ENCODE measurements at places on chromosomes 7 and 10. TPM values are rescaled to one million over a fixed set of nuclear protein-coding genes. Genes with fewer than 3 reads are reported as not detected.

The COBL gene
- total RNA-seq: not detected

The CCNY gene
- 67.1 TPM for total RNA-seq

The AP4M1 gene
- total RNA-seq: 12.2 TPM

The COL17A1 gene
- not detected for total RNA-seq

The FOXP2 gene
- 0.14 TPM for total RNA-seq

The MBL2 gene
- not detected for total RNA-seq

The GIMAP5 gene
- total RNA-seq: 46.7 TPM

The NEUROG3 gene
- not detected for total RNA-seq

The GPR15LG gene
- not detected for total RNA-seq

The CHST15 gene
- total RNA-seq: not detected

The SP8 gene
- not detected for total RNA-seq

The LRRD1 gene
- 0.09 TPM for total RNA-seq

The PLAC9 gene
- not detected for total RNA-seq

The CRHR2 gene
- not detected for total RNA-seq

DNA sequence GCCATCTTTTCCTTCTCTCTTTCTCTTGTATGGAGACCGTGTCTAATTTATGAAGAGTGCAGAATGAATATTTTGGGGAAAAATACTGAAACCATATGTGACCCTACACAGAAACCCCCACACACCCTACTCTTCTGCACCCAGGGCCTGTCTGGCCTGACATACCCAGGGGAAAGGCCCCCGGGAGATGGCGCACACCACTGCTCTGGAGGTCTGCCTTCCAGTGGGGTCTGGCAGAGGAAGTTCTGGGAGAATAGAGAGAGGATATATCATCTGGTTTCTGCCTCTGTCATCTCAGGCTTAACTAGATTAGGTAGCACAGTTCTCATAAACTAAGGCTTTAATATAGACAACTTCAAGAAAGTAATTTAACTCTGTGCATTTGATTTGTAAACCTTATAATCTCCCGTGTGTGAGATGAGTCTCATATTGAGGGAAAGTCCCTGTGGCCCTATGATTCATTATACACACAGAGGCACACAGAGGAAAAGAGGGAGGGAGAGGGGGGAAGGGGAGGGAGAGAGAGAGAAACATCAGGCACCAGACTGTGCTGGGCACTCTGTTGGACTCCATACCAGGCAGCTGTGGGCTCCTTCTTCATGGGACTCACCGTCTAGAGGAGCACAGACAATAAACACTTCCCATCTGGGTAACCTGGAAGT lies 123.3 kb downstream of the AOAH start:
- H3K4me3 ChIP-seq: no peak overlapping the region
- H3K4me1 ChIP-seq: peaks cover 69% of the 10 kb centered on the region
- DNase-seq: no peak
- no peaks in the 10 kb centered on the region for H3K27me3 ChIP-seq
- H3K27ac ChIP-seq: peak overlapping the region; percentile 70

- no peaks in the 10 kb centered on the region for H3K27me3 ChIP-seq
- no peaks in the 10 kb centered on the region for H3K36me3 ChIP-seq
- no peaks in the 10 kb centered on the region for H3K4me1 ChIP-seq
- DNase-seq: no peak
- H3K4me3 ChIP-seq: no peak overlapping the region
Measured at GRCh38 chr10:71448146-71448545, 51.4 kb downstream of the CDH23 start.

DNA sequence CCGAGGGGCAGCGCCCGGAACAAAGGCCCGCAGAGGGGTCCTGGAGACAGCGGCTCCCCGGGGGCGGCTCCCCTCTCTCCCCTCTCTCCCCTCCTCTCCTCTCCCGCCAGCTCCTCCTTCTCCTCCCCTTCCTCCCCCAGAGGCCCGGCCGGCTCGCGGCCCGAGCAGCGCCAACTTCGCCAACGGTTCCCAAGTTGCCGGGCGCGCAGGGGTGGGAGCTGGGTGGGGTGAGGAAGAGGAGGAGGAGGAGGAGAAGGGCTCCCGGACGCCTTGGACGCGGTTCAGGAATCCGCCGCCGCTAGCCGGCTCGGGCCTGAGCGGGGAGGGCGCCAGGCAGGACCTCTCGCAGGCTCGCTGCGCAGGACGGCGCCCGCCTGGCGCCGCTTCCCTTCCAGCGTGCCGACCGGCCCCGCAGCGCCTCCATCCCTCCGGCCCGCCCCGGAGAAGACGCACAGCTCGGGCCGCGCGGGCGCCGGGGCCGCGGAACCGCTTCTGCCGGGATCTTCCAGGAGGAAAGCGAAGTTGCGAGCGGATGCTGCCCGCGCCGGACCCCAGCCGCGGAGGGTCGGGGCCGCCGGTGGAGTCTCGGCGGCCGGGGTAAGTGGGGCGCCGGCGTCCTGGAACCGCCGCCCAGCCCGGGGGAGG lies at the start of gene CHST3:
Gene CHST3 (plus strand): TSS at position 298 of the 645 bp plus-strand sequence. CDS start 41,448 bp downstream, outside the sequence.
- peaks cover 53% of the 10 kb centered on the region for H3K27me3 ChIP-seq
- H3K36me3 ChIP-seq: no peaks in the 10 kb centered on the region
- peaks cover 8% of the 10 kb centered on the region for H3K4me1 ChIP-seq
- no peak for DNase-seq
- no peak within 1 kb of the TSS for H3K27ac ChIP-seq
- peak within 1 kb of the TSS; percentile 69 for H3K4me3 ChIP-seq

GRCh38 chr7:127383123-127383835 lies 9.2 kb downstream of the ZNF800 start:
- no peak overlapping the region for H3K27ac ChIP-seq
- no peak for DNase-seq
- peaks cover 57% of the 10 kb centered on the region for H3K36me3 ChIP-seq
- no peaks in the 10 kb centered on the region for H3K27me3 ChIP-seq
- no peak overlapping the region for H3K4me3 ChIP-seq
- peaks cover 48% of the 10 kb centered on the region for H3K4me1 ChIP-seq

GRCh38 chr7:135713836-135714470 lies 14.0 kb downstream of the SLC13A4 start:
- no peaks in the 10 kb centered on the region for H3K36me3 ChIP-seq
- H3K27ac ChIP-seq: no peak overlapping the region
- no peaks in the 10 kb centered on the region for H3K4me1 ChIP-seq
- no peak overlapping the region for H3K4me3 ChIP-seq
- no peaks in the 10 kb centered on the region for H3K27me3 ChIP-seq

- peaks cover 9% of the 10 kb centered on the region for H3K27me3 ChIP-seq
- no peak overlapping the region for H3K27ac ChIP-seq
- DNase-seq: no peak
- no peaks in the 10 kb centered on the region for H3K4me1 ChIP-seq
Measured at GRCh38 chr7:143954135-143954534, 509 bp upstream of the OR2F1 start.

DNA sequence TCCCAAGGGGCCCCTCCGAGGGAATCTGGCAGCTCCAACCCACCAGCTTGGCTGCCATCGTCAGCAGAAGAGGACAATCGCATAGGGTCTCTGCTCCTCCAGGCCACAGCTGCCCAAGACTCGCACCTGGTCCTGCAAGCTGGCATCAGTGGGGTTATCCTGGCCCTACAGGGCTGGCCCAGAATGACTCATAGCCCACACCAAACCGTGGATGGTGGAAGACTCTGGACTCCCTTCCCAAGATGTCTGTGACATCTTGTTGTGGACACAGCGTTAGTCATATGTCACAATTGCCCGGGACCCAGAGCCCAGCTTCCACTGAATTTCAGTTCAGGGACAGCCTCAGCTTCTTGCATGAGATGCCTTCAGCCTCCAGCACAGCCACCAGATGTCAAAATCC lies 91.5 kb upstream of the CUX1 start:
- H3K4me3 ChIP-seq: no peak overlapping the region
- DNase-seq: no peak
- no peaks in the 10 kb centered on the region for H3K36me3 ChIP-seq
- peaks cover 2% of the 10 kb centered on the region for H3K27me3 ChIP-seq
- no peaks in the 10 kb centered on the region for H3K4me1 ChIP-seq

DNA sequence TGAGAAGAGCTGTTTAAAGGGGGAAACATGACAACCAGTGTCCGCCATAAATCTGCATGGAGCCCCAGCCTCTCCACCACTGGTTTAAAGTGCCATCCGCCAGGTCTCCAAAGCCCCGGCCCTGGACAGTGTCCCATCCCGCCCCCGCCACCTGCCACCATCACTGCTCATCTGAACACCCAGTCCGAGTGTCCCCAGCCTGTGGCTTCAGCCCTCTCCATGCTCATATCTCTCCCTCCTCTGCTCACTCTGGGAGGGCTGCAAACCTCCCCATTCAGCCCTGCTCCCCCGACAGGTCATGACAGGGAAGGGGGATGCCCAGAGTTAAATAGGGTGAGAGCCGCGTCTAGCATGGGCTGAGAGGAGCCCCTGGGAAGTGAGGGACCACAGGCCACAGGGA lies 266.2 kb downstream of the DNAJB6 start:
- H3K27ac ChIP-seq: no peak overlapping the region
- no peaks in the 10 kb centered on the region for H3K36me3 ChIP-seq

DNA sequence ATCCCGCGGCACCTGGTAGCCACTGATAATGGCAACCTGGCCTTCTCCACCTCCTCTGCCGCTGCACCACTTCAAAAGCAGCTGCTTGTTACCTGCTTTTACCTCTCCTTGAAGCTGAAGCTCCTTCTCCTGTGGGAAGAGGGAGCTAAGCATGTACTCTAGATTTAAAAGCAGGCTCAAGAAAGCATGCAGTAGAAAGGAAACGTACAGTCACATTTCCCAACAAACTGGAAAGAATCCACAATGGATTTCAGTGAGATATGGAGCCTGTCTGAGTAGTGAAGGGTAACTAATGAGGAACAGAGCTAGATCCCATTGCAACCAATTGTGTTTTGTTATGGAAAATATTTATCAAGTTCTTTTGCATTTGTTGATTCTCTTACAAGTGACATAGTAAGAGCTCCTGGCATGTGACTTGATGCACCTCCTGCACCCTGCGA lies 457.4 kb upstream of the GALNT17 start:
- H3K27me3 ChIP-seq: peaks cover 21% of the 10 kb centered on the region
- peaks cover 9% of the 10 kb centered on the region for H3K4me1 ChIP-seq
- H3K27ac ChIP-seq: no peak overlapping the region
- H3K4me3 ChIP-seq: no peak overlapping the region

DNA sequence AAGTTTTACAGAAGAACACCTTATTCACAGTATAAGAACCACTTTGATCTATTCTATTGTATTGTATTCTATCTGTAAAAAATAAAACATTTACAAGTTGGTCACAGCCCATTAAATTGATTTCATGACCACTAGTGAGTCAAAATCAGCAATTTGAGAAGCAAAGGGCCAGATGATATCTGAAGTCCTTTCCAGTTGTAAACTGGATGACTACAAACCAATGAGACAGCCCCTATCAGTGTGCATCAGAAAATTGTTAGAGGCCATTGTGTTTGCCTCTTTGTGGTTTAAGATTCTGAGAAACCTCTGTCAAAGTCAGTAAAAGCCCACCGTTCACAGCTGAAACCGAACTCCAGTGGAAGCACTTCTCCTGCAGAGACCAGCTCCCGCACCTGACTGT lies 54.8 kb downstream of the TBXAS1 start:
- no peaks in the 10 kb centered on the region for H3K36me3 ChIP-seq
- H3K27ac ChIP-seq: no peak overlapping the region
- DNase-seq: no peak

- DNase-seq: peak; percentile 79
- H3K4me3 ChIP-seq: no peak within 1 kb of the TSS
- H3K27ac ChIP-seq: no peak within 1 kb of the TSS
- H3K4me1 ChIP-seq: peaks cover 27% of the 10 kb centered on the region
Measured at GRCh38 chr10:74150204-74150989, at the start of gene AP3M1. TSS of gene AP3M1 (minus strand) at chr10:74150828. CDS start at chr10:74138379, 12,449 bp downstream.

GRCh38 chr10:110009736-110010475 lies 2.1 kb downstream of the ADD3 start:
- peak overlapping the region; percentile 89 for H3K27ac ChIP-seq
- peaks cover 46% of the 10 kb centered on the region for H3K4me1 ChIP-seq
- H3K36me3 ChIP-seq: peaks cover 3% of the 10 kb centered on the region
- H3K27me3 ChIP-seq: no peaks in the 10 kb centered on the region

DNA sequence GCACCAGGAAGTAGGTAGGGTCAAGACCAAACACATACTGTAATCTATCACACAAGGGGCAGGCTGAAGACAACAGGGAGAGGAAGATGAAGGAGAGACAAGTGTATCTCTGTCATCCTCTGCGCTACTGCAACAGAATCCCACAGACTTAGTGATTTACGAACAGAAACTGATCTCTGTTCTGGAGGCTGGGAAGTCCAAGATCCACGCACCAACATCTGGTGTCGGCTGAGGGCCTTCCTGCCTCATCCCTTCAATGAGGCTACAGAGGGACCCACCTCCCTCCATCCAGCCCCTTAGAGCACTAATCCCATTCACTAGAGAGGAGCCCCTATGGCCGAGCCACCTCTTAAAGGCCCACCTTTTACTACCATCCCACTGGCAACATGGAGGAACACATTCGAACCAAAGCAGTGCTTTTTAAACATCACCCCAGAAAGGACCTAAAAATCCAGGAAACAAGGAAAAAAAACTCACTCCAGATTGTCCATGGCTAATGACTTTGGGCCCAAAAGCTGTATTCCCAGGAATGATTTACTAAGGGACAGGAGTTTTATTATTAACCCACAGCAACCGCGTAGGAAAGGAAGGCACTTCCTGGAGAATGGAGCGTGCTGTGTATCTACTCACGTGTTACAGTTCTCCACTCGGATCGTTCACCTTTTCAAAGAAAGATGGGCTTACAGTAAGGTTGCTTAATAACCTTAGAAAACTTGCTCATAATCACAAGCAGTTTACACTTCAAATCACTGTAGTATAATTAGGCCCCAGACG lies 4.2 kb downstream of the BNIP3 start:
- peak overlapping the region; percentile 45 for H3K27ac ChIP-seq
- H3K4me1 ChIP-seq: peaks cover 72% of the 10 kb centered on the region
- H3K4me3 ChIP-seq: peak overlapping the region; percentile 18
- peaks cover 68% of the 10 kb centered on the region for H3K36me3 ChIP-seq
- H3K27me3 ChIP-seq: no peaks in the 10 kb centered on the region

DNA sequence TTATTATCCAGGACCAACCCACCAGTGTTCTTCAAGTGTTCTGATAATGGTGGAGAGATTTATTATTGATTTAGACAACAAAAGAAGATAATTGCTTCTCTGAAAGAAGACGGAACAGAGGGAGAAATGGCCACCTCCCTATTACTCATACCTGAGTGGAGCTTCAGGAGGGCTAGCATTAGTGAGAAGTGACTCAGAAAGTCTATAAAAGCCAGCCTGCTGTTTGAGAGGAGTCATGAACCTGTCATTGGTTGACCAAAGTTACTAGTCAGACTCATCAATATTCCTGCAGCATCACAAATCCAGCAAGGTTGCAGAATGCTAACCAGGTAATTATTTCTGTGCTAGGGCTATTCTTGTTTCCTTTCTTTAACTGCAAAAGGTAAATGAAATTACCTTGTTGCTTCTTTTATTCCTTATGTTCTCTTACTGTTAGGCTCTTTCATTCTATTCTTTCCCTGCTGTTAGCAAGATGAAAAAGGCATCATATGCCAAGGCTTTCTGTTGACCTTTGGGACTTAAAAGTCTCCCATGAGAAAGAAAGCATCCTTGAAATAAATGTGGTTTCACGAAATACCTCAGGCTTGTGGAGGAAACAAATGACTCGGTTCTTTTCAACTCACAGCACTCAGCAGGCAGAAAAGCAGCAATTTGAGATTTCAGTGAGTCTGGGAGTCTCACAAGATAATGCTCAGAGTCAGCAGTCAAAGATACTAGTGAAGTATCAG lies 256.4 kb upstream of the PHYHIPL start:
- H3K27me3 ChIP-seq: no peaks in the 10 kb centered on the region
- H3K27ac ChIP-seq: no peak overlapping the region
- H3K36me3 ChIP-seq: no peaks in the 10 kb centered on the region
- DNase-seq: no peak
- H3K4me3 ChIP-seq: no peak overlapping the region
- H3K4me1 ChIP-seq: no peaks in the 10 kb centered on the region
